ENCODE measurements at places on chromosomes 2 and 18. TPM values are rescaled to one million over a fixed set of nuclear protein-coding genes. Genes with fewer than 3 reads are reported as not detected.

DNA sequence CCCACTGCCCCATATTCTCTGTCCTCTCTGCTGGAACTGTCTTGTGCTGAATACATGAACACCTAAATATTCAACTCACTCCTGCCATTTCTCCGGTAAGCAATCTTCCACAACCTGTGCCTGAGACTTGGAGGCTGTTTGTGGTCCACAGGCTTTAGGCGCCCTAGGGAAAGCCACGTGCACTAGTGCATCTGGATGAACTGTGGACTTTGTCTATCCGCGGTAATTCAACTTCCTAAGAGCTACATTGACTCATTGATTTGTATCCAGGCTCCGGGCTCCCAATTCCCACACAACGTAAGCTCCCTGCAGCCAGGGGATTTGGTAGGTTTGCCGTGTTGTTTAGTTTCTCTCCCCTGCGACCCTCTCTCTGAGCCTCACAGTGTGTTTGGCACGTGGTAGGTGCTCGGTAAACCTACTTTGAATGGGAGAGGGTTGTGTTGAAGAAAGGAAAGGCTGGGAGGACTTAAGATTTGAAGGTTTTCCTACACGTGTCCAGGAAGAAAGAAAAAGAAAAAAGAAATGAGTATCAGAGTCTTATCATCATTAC lies 718.2 kb downstream of the DPP10 start:
- H3K36me3 ChIP-seq = no peaks in the 10 kb centered on the region
- DNase-seq = no peak
- no peaks in the 10 kb centered on the region for H3K27me3 ChIP-seq
- no peaks in the 10 kb centered on the region for H3K4me1 ChIP-seq

DNA sequence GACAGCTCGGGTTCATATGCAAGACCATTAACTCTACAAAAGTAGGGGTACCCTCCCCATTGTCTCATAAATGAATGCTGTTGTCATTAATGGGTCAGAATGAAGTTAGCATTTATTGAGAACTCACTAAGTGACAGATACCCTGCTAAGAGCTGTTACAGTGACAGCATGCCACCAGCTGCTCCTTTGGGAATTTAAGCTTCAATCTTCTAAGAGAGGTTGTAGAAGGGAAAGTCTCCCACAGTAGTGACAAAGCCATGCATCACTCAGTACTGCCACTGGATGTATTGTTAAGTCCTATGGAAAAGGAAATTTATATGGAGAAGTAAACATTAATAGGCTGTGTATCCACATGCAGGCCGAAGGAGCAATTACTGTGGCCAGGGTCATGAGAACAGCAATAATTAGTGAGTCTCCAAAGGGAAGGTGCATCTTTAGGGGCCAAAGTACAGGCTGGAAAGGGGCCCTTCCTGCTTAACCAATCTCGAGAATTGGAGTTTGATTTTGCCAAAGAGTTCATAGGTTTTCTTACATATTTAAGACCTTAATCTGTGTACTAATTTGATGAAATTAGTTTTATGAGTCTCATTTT lies 64.5 kb upstream of the FAM124B start:
- H3K4me3 ChIP-seq = no peak overlapping the region
- no peak for DNase-seq
- no peaks in the 10 kb centered on the region for H3K27me3 ChIP-seq
- no peaks in the 10 kb centered on the region for H3K4me1 ChIP-seq
- H3K27ac ChIP-seq = no peak overlapping the region

GRCh38 chr18:53458944-53459580 lies 765.4 kb downstream of the MBD2 start:
- no peaks in the 10 kb centered on the region for H3K4me1 ChIP-seq
- no peaks in the 10 kb centered on the region for H3K27me3 ChIP-seq

The DNER gene
- 1.6 TPM for total RNA-seq

The PPP1R1C gene
- 4.2 TPM for total RNA-seq
